Sigmoid colon (tissue), 7 donors: ENCODE measurements at places on chromosomes 1 and 21. TPM values are rescaled to one million over a fixed set of nuclear protein-coding genes. Genes with fewer than 3 reads are reported as not detected.

DNA sequence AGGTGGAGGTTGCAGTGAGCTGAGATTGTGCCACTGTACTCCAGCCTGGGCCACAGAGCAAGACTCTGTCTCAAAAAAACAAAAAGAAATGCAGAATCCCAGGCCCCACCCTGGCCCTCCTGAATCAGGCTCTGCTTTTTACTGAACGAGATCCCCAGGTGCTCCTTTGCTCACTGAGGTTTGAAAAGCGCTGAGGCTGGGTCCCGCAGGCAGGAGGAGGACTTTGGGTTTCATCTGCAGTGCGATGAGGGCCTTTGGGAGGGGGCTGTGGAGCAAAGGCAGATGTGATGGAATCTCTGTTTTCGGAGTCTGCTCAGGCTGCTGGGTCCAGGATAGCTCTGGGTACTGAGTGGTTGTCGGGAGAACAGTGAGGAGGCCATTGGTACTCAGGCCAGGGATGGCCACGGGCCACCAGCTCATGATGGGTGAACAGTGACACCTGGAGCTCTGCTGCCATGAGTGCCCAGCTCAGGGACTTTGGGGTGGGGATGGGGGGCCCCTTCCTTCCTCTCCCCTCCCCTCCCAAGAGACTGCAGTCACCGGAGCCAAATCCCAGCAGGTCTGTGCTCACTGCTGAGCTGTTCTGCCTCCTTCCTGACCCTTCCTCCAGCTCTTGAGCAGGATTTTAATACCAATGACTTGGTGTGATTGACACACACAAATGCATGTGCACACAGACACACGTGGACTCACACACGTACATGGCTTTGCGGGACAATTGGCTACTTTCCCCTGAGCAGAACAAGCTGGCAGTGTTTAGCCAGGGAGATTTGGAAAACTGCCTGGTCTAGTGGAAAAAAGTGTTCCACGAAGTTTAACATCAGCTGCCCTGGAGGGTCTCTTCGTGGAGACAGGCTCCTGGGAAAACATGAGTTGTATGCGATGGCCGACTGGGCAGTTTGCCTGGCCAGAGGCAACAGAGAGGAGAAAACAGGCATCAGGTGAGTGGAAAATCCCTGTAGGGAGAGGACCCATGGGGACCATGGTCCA lies 3.6 kb upstream of the DHRS3 start:
- H3K4me1 ChIP-seq: no peaks in the 10 kb centered on the region
- no peak overlapping the region for H3K4me3 ChIP-seq
- H3K27ac ChIP-seq: peak overlapping the region; percentile 90
- peak; percentile 82 for DNase-seq

DNA sequence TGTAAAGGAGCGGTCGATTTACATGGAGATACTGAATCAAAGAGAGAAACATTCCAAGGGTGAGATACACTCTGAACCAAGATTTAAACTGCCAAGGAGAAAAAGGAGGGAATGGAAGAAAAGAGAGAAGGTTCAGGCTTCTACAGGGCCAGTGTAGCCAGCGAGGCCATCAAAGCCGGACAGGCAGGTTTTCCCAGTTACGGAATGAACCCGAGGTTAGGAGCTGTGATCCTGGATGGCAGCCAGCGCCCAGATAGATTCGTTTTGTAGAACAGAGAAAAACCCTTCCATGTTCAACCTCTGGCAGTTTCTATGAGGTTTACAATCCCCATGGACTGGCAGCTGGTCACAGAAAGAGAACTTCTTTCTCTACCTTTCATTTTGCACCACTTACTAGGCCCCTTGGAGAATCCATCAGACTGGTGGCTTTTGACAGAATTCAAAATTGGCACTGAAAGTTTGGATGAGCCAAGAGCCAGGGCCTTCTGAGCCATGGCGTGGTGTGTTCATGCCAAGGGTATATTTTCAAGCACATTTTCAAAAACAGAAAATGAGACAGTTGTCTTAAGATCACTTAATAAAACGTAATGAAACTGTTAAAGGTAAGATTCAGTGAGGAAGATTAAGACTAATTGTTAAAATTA lies 171.5 kb downstream of the RUNX1 start:
- H3K4me3 ChIP-seq: no peak overlapping the region
- no peak overlapping the region for H3K27ac ChIP-seq
- H3K27me3 ChIP-seq: no peaks in the 10 kb centered on the region
- no peak for DNase-seq

The AVPR1B gene
- not detected for polyA plus RNA-seq

DNA sequence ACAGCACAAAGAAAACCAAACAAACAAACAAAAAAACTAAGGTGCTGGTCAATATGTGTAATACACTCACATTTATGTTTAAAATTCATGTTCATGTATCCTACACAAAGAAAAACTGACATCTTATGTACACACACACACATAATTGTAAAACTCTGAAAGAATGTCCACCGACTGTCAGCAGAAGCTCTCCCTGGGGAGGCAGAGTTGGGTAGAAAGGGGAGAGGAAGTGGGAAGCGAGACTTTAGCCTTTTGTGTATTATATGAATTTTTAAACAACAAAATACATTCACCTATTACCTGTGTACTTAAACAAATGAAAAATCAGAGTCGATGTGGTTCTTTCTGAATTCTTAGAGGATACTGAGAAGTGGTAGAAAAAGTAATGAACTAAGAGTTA lies 88.3 kb downstream of the ABCA4 start:
- H3K4me3 ChIP-seq: no peak overlapping the region
- H3K27ac ChIP-seq: no peak overlapping the region
- H3K4me1 ChIP-seq: no peaks in the 10 kb centered on the region
- H3K36me3 ChIP-seq: no peaks in the 10 kb centered on the region
- DNase-seq: no peak

DNA sequence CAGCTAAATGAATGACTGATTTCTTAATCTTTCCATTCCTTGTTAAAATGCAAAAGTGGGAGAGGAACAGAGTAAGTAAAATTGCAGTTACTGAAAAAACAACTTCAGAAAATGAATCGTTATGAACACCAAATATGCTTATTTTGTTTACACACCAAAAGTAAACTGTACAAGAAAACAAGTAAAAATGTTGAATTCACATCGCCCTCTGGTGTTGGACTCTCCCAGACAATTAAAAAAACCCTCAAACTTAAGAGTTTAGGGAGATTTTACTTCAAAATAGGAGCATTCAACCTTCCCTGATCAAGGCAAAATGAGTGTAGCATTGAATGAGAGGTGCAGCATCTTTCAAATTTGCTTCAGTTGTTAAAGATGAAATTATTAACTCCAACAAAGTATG lies 19.4 kb upstream of the ESRRG start:
- no peak overlapping the region for H3K4me3 ChIP-seq
- H3K27ac ChIP-seq: no peak overlapping the region
- no peaks in the 10 kb centered on the region for H3K4me1 ChIP-seq
- H3K27me3 ChIP-seq: no peaks in the 10 kb centered on the region

DNA sequence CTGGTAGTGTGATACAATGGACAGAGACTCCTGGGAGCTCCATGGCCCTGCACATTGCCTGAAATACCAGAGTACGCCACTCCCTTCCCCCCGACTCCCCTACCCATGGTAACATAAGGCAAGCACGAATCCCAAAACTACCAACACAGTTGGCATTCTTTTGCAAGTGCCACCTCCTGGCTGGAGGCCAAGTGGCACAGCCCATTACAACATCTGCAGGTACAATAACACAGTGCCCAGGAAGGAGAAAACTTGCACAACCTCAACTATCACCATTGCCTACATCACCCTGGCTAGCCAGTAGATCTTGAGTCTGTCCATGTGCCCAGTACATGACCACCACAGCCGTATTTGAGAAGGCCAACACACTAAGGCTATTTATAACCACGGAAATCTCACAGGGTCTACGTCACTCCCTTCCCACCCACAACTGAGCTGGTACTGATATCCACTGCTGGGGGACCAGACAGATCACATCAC lies 11.7 kb downstream of the ADAMTS1 start:
- H3K27me3 ChIP-seq: no peaks in the 10 kb centered on the region
- H3K4me1 ChIP-seq: no peaks in the 10 kb centered on the region
- H3K27ac ChIP-seq: no peak overlapping the region
